ENCODE measurements at places on chromosomes 7 and 10. TPM values are rescaled to one million over a fixed set of nuclear protein-coding genes. Genes with fewer than 3 reads are reported as not detected.

- H3K4me3 ChIP-seq: no peak overlapping the region
- no peaks in the 10 kb centered on the region for H3K27me3 ChIP-seq
- DNase-seq: peak; percentile 51
- H3K4me1 ChIP-seq: no peaks in the 10 kb centered on the region
- no peak overlapping the region for H3K27ac ChIP-seq
Measured at GRCh38 chr10:71696628-71697326, 22.8 kb downstream of the C10orf105 start.

DNA sequence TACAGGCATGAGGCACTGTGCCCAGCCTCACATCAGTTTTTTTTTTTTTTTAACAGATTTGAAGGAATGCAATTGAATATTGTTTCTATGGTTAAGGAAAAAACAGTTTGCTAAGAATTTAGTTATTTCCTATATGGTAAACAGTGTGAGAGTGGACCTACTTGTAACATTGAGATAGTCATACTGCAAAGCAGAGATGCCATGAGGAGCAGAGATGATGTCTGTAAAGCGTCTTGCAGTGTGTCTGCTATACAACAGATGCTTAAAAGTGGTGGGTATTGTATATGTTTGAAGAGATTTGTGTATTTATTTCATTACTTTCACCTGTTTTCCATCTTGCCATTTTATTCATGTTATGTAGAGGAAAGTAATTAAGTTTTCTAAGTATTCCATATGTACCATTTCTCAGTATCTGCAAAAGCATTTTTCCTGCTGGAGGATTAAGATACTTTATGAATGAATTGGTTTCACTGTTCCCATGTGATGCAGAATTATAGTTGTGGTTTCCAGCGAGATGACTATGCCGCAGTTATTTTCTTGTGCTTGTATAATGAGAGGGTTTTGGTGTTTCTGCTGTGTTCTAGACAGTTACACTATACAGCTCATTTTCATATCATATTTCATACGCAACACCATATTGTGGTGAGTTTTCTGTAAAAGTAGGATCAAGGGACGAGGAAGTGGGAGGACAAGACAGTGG lies 26.6 kb downstream of the TET1 start:
- no peaks in the 10 kb centered on the region for H3K27me3 ChIP-seq
- H3K36me3 ChIP-seq: no peaks in the 10 kb centered on the region
- H3K4me3 ChIP-seq: no peak overlapping the region
- no peak overlapping the region for H3K27ac ChIP-seq
- no peak for DNase-seq

- H3K36me3 ChIP-seq: no peaks in the 10 kb centered on the region
- no peaks in the 10 kb centered on the region for H3K4me1 ChIP-seq
- no peak overlapping the region for H3K4me3 ChIP-seq
- no peak overlapping the region for H3K27ac ChIP-seq
- DNase-seq: no peak
Measured at GRCh38 chr10:116815641-116816415, 33.5 kb upstream of the ENO4 start.

DNA sequence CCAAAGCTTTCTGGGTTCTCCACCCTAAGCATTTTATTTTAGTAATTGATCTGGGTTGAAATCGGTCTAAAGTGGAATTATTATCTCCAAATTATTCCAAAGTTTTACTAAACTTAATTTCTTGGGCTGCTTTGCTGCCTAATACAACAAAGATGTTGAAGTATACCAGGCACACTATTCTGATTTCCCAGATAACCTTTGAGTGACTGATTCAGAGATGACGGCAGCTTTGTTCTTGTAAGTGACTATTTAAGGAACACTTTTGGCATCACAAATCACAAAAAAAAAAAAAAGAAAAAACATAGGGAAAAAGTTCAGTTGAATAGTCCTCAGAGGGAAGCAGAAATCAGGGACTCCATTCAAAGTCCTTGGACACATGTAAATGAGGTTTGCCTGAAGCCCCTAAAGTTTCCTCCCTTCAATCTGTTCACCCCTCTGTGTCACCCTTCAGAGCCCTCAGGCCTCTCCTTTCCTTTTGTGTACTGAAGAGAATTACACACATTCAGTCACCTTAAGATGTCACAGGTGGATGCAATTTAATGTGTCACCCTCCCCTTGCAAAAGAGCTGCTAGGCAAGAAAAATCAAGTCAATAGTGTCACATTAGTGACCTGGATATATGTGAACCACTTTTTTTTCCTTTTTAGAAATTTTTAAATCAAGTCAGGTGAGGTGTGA lies 81.5 kb downstream of the RTKN2 start:
- no peaks in the 10 kb centered on the region for H3K4me1 ChIP-seq
- H3K27me3 ChIP-seq: no peaks in the 10 kb centered on the region
- DNase-seq: no peak

- H3K27me3 ChIP-seq: no peaks in the 10 kb centered on the region
- H3K27ac ChIP-seq: no peak overlapping the region
- no peak overlapping the region for H3K4me3 ChIP-seq
- no peaks in the 10 kb centered on the region for H3K4me1 ChIP-seq
Measured at GRCh38 chr10:51186361-51186760, 112.1 kb downstream of the PRKG1 start.

DNA sequence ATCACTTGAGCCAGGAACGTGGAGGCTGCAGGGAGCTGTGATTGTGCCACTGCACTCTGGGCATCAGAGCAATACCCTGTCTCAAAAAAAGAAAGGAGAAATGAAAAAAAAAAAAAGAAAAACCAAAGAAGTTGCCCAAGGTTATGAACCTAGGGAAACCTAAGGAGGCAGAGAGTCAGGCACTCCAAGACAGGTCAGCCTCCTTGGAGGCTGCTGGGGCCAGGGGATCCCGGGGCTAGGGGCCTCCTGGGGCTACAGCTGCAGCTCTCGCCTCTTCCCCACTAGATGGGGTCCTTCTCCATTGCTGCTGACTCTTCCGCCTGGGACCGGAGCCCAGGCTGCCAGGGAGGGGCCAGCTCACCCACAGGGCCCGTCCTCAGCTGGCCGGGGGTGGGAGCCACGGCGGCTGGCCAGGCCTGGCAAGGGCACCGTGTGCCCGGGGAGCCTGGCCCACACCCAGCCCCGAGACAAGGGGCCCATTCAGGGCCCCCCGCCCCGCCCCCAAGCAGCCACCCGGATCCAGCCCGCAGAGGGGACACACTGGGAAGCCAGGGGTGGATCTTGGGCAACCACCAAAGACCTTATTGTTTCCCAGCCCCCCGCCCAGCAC lies 1.7 kb upstream of the SPACDR start:
- H3K36me3 ChIP-seq: no peaks in the 10 kb centered on the region
- H3K4me3 ChIP-seq: no peak overlapping the region
- peak overlapping the region; percentile 70 for H3K27ac ChIP-seq
- H3K4me1 ChIP-seq: peaks cover 10% of the 10 kb centered on the region
- peak; percentile 73 for DNase-seq

- no peaks in the 10 kb centered on the region for H3K27me3 ChIP-seq
- H3K4me1 ChIP-seq: no peaks in the 10 kb centered on the region
- H3K27ac ChIP-seq: no peak overlapping the region
Measured at GRCh38 chr10:48389272-48389671, 82.8 kb downstream of the MAPK8 start.

- H3K4me1 ChIP-seq: no peaks in the 10 kb centered on the region
- H3K27me3 ChIP-seq: no peaks in the 10 kb centered on the region
- H3K36me3 ChIP-seq: no peaks in the 10 kb centered on the region
- DNase-seq: no peak
- no peak overlapping the region for H3K27ac ChIP-seq
Measured at GRCh38 chr7:77427996-77428603, 12.0 kb upstream of the GSAP start.

DNA sequence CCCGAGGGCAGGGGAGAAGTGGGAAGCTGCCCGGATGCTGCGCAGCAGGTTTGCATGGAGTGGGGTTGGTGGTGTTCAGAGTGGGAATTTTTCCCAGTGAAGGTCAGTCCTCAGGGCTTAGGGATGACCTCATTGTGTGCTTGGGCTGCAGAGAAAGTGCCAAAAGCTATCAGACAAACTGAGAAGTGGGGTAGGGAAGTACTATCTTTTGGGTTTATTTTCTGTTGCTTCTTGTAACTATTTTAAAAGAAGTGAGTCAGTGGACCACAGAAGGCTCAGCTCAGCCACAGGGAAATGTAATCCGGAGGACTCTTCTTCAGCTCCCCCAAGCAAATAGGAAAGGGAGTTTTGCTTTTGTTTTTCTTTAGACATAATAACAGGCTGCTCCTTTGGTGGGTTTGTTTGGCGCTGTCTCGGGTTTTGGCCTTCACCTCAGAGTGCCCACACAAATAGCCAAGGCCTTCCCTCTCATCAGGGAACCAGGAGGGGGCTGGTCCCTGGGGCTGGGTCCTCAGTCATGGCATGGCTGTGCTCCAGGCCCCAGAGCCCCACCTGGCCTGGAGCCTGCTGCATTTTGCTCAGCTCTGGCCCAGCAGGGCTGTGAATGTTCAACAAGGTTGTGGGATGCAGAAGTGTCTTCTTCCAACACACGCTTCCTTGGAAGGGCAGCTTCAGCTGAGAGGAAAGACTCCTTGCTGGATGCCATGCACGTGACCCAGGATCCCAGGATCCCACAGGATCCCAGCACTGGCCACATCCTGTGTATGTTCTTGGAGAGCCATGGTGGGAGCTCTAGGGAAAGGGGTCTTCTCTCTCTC lies 5.4 kb upstream of the FAM170B start:
- no peaks in the 10 kb centered on the region for H3K36me3 ChIP-seq
- no peaks in the 10 kb centered on the region for H3K4me1 ChIP-seq
- H3K27me3 ChIP-seq: no peaks in the 10 kb centered on the region

DNA sequence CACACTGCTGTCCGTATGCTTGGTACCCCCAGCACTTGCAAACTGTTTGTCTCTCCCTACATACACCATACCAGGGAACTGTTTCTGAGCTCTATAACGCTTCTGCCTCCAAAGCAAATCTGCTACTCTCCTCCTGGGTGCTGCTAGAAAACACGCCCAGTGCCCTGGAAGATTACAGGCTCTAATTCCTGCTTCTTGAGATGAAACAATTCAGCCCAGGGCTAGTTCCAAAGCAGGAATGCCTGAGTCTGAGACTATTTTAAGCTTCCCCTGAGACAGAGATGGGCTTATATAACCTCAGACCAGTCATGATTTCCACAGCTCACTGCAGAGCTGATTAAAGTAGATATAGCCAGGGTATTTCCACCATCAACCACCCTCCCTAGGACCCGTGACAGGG lies 327.1 kb downstream of the GPR158 start:
- no peak overlapping the region for H3K4me3 ChIP-seq
- H3K27me3 ChIP-seq: no peaks in the 10 kb centered on the region
- DNase-seq: no peak
- H3K36me3 ChIP-seq: no peaks in the 10 kb centered on the region
- no peak overlapping the region for H3K27ac ChIP-seq

DNA sequence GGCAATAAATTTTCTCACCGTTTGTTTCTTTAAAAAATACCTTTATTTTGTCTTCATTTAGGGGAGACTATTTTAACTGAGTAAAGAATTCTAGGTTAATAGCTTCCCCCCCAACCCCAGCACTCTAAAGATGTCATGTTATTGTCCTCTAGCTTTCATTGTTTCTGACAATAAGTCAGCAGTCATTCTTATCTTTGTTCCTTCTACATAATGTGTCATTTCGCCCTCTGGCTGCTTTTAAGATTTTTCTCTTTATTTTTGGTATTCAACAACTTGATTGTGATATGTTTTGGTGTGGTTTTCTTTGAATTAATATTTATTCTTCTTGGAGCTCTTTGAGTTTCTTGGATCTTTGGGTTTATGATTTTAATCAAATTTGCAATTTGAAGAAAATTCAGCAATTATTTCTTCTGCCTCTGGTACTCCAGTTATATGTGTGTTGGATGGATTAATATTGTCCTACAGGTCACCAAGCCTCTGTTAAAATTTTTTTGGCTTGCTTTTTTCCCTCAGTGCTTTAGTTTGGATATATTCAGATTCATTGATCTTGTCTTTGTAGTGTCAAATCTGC lies 64.6 kb upstream of the ELN start:
- no peak overlapping the region for H3K27ac ChIP-seq
- no peaks in the 10 kb centered on the region for H3K27me3 ChIP-seq
- no peaks in the 10 kb centered on the region for H3K36me3 ChIP-seq
- H3K4me1 ChIP-seq: no peaks in the 10 kb centered on the region
- no peak overlapping the region for H3K4me3 ChIP-seq

DNA sequence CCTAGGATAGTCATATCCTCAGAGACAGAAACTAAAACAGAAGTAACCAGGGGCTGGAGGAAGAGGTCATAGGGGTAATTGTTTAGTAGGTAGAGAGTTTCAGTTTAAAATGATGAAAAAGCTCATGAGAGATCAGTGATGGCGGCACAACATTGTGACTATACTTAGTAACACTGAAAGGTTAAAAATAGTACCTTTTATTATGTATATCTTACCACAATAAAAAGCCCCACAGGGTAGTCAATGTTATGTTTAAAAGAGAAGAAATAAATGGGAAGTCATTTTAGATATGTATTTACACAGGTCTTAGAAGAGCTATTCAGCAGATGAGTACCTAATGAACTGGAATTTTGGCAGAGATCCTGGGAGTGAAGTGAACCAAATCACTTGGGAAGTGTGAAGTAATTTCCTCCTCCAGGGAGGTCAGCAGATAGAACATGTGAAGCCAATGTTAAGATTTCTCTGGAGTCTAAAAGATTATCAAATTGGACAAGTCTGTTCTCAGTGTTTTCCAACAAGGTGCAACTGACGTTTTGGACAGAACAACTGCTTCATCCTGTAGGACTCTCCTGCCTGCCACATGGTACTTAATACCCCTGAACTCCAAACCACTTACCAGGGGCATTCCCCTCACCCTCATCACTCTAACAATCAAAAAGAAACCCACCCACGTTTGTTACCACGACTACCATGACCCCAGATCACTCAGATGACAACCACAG lies 6.4 kb downstream of the CDCA7L start:
- H3K27ac ChIP-seq: no peak overlapping the region
- H3K4me3 ChIP-seq: no peak overlapping the region
- H3K4me1 ChIP-seq: no peaks in the 10 kb centered on the region
- H3K36me3 ChIP-seq: no peaks in the 10 kb centered on the region
- no peak for DNase-seq

DNA sequence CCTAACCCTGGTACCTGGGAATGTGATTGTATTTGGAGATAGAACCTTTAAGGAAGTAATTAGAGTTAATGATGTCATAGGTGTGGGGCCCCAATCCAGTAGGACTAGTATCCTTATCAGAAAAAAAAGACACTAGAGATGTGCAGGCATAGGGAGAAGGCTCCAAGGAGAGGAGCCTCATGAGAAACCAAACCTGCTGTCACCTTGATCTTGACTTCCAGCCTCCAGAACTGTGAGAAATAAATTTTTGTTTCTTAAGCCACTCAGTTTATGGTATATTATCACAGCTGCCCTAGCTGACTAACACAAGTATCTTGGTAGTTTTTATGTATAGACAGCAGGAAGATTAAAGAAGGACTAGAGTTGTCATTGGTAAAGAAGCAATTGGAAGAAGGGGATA lies 23.9 kb upstream of the CELF2 start:
- no peaks in the 10 kb centered on the region for H3K27me3 ChIP-seq
- H3K27ac ChIP-seq: no peak overlapping the region
- no peak for DNase-seq
- no peaks in the 10 kb centered on the region for H3K4me1 ChIP-seq
- no peaks in the 10 kb centered on the region for H3K36me3 ChIP-seq

TMEM26 gene
- 0.77 TPM for total RNA-seq

NACAD gene
- 0.51 TPM for total RNA-seq

MMD2 gene
- total RNA-seq: not detected

PDZD7 gene
- total RNA-seq: under 0.01 TPM

TEX36 gene
- total RNA-seq: not detected
